CD4-positive, alpha-beta T cell treated with Interleukin-6 at 100 ng/mL for 8 hours (primary cell): ENCODE measurements at places on chromosomes 4 and X.

DNA sequence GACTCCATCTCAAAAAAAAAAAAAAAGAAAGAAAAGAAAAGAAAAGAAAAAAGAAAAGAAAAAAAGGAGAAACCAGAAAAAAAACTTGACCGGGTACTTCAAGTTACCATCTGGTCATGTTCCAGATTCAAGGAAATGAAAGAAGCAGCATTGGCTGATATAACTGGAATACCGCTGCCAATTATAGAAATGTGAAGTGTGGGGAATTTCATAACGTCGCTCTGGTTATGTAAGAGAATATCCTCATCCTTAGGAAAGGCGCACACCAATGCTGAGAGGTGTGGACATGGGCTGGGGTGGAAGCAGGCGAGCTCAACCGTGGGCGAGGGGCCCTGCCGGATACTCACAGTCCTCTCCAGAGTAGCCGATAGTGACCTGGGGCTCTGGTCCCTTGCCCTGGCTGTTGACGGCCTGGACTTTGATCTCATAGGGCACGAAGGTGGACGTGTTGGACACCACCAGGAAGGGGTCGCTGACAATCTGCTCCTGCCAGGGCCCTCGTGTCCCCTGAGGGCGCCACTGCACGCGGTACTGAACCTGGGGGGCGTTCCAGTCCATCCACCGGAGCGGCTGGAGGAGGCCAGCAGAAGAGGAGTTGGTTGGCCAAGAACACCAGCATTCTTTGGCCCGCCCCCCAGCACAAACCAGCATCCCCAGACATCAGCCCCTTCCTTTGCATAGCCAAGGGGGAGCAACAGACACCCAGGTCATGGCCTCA is 19.5 kb downstream of the L1CAM start:
- DNase-seq, result no peak

GRCh38 chr4:104772849-104773248 is 278.2 kb upstream of the CXXC4 start:
- no peak for DNase-seq

GRCh38 chrX:106177106-106177981 is 9.2 kb downstream of the PWWP3B start:
- DNase-seq, result no peak

DNA sequence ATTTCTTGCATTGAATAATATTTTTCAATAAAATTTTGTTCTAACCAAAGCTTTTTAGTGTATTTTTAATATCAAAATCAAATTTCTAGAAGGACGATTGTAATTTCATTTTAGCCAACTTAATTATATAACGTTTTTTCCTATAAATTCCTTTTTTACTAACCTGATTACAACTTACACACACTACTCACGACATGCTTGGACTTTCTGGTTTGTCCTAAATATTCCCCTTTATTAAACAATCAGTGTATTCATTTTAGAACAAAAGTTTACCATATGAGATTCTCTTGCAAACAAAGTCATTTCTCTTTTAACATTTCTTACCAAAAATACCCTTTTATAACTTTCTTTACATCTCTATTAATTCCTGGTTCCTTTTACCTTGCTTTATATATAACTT is 173.7 kb downstream of the PWWP3B start:
- no peak for DNase-seq

- DNase-seq, result no peak
These were observed 38.1 kb downstream of the EIF4E start for GRCh38 chr4:98890702-98891455.

DNA sequence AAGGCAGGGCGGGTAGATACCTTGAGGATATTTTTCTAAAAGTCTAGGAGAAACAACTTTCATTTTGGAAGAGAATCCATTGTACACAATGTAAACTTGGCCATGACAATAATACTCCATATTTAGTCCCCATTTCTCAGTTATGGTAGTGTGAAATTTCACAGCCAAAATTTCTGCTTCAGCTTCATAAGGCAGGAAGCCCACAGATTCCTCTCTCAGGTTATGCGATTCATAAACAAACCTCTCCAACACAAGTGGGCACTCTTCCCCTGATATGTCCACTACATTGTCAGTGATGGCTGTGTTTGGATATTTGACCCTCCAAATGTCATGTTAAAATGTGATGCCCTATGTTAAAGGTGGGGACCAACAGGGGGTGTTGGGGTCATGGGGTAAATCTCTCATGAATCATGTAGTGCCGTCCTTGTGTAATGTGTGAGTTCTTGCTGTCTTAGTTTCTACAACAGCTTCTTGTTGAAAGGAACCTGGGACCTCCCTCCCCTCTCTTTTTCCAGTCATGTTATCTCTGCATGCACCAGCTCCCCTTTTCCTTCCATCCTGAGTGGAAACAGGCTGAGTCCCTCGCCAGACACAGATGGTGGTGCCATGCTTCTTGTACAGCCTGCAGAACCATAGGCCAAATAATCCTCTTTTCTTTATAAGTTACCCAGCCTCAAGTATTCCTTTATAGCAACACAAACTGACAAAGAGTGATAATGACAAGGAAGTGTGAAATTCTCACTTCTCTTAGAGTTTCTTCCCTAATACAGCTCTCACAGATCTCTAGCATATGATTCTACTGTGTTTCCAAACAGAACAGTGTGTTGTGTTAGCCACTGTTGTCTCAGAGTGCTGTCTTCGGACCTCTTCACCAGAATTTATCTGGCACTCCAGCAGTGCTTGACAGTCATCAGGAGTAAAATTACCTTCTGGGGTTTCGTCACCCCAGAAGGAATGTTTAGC is 598.4 kb upstream of the GNPDA2 start:
- DNase-seq, result no peak

- no peak for DNase-seq
These were observed 164.0 kb upstream of the BCOR start for GRCh38 chrX:40261833-40262156.

GRCh38 chr4:112942077-112942476 is 107.4 kb upstream of the ANK2 start:
- no peak for DNase-seq

DNA sequence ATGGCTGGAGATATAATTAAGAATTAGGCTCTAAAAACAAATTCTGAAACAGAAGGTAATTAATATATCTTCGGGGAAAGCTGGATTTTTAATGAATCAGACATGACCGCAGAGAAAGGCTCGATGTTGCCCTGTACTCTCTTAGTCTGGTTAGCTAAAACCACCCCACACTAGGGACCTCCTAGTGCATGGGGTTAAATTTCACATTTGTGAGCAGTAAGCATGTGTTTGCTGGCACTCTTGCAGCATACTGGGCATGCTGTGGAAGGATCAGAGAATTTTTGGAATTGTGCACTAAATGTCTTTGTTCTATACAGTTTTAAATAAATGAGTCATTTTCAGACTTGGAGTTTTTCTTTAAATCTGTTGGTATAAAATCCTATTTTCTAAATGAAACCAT is 475.6 kb upstream of the FTHL17 start:
- no peak for DNase-seq

DNA sequence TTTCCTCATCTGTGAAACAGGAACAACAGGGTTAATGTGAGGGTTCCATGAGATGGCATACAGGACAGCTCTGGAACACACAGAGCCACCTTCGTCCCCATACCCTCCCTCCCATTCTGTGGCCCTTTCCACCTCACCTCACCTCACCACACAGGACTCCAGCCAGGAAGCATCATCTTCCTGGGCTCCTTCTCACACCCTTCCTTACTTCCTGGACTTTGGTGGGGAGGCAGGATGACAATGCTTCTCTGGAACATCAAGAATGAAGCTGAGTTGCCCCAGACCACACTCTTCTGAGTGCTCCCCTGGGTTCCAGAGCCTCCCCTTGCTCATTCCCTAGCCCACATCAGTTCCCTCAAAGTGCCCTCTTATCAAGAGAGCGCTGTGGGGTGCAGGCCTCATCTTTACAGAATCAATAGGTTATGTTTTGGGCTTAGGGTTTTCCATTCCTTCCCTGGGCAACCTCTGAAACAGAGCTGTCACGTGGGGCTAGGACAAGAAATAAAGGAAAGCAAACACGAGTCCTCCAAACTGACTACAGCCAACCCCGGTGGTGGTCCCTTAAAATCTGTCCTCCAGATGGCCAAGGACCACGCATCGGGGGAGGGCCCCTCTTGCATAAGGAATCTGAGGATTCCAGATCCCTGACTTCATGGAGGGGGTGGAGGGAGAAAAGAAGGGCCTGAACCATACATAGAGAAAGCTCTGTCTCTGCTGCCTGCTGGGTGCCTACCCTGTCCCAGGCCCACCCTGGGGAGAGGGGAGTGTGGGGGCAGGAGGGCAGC is 74.4 kb upstream of the ATP6AP2 start:
- DNase-seq, result no peak

- DNase-seq, result no peak
These were observed 54.2 kb downstream of the AWAT2 start for GRCh38 chrX:69995362-69996112.

DNA sequence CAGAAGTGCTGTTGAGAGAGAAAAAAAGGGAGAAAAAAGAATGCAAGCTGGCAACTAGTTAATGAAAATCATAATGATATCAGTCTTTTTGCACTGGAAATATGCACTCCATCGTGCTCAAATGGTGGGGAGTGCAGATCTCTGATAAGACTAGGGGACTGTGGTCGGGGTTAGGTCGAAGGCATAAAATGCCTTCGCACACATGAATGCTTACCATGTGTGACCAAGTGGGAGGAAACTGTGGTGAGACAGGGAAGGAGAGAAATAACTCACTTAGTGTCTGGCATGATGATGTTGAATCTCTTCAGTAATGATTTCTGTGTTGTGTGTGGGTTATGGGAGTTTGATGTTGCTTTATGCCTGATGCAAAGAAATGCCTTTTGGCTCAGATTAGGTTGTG is 358.9 kb downstream of the FBXO8 start:
- DNase-seq, result no peak

GRCh38 chr4:23922013-23922412 is 32.2 kb upstream of the PPARGC1A start:
- DNase-seq, result no peak

GRCh38 chr4:41146716-41147506 is 67.4 kb downstream of the APBB2 start:
- no peak for DNase-seq

GRCh38 chr4:40365766-40366165 is 30.6 kb downstream of the CHRNA9 start:
- no peak for DNase-seq

GRCh38 chr4:128123036-128123435 is 61.9 kb downstream of the LARP1B start:
- no peak for DNase-seq

GRCh38 chr4:26864899-26865298 is 4.3 kb downstream of the STIM2 start:
- no peak for DNase-seq

DNA sequence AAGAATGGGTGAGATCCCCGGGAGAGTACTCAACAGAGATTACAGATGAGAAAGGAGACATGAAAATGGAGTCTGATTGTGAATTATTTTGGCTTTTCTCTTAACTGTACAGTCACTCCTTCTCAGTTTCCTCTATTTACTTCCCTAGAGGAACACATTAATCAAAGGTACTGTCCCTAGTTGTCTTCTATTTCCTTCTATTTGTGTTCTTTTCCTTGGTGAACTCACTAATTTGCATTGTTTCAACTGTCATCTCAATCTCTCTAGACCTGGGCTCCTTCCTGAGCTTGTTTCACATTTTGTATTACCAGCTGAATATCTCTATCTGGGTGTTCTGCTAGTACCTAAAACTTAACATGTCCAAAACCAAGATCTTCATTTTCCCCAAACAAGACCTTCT is 59.8 kb downstream of the ABCB7 start:
- DNase-seq, result no peak

DNA sequence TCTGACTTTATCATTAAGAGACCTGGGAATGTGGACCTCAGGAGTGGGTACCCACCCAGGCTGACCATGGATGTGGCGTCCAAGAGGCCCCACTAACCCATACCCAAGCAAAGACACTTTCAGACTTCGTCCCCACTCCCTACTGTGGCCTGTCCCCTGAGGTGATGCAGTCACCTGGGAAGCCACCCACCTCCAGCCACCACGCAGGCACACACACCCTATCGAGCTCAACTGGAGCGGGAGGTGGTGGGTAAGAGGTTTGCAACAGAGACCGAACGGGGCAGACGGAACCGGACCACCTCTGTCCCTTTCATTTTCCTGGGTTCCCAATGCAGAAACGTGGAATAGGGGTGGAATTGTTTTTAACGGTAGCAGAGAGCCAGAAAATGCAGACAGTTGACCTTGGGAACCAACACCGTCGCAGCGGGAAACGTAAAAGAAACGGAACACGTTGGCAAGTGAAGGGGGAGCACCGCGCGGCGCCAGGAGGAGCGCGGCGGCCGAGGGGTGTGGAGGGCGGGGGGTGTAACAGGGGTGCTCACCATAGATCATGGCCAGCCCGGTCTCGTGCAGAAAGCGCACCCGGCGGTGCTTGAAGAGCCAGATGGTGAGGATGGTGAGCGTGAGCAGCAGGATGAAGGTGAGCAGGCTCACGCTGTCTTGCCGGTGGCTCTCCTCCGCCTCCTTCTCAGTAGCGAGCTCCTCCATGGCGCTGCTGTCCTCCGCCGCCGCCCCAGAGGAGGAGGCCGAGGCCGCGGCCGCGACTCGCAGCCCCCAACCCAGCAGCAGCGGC is 559 bp downstream of the SLC9A7 start:
- DNase-seq, result no peak

DNA sequence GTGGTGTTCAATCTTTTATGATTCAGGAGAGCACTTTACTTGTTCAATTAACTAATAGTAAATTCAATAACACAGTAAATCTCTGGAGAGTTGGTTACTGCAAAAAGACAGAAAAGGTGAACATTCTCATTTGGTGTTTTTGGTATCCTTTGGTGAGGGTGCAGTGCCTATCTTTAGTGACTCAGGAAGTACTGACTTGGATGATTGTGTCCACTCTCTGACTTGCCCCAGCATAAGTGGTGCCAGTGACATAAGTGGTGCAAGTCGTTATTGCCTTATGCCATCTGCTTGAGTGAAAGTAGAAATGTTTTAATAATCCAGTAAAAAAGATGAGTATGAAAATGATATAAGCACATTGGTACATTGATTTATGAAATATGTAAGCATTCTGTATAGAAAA is 27.0 kb downstream of the GUCY1B1 start:
- no peak for DNase-seq

DNA sequence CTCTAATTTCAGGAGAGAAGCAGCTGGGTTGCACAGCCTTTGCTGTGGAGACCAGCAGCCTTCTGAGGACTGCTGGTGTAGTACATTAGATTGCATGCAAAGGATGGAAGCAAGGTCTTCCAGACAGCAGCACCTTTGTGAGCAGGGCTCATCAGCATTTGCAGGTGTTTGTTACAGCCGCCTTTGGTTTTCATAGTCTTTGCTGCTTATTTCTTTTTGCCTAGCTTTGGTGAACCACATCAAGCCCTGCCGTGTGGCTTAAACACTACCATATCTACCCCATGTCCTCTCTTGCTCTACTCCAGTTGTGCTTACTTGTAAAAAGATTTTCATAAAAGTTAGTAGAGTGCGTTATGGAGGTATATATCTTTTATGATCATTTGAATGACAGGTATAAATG is 57.5 kb downstream of the MTM1 start:
- DNase-seq, result no peak

- DNase-seq, result no peak
These were observed 115.1 kb downstream of the CPEB2 start for GRCh38 chr4:15117270-15117946.

DNA sequence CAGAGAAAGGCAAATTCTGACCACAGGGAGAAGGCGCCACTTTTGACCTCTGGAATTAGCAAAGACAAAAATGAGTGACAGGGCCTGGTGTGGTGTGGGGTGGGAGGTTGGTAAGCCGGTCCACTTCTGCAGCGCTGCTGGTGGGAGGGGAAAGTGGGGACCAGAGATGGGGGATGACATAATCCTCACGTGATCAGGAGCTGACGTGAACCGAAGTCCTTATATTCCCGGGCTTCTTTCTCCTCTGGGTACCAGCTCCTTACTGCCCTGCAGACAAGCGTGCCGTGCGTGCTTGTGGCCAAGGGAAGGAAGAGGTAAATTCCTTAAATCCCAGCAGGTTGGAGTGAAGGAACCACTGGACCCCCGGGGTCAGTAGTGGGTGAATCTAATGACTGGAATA is at the start of gene TCEAL7:
TCEAL7 (plus strand) TSS at position 249 of the 400 bp plus-strand sequence. CDS start 1,165 bp downstream, outside the sequence.
- DNase-seq, result no peak
